ENCODE measurements at places on chromosomes 6 and 20.

DNA sequence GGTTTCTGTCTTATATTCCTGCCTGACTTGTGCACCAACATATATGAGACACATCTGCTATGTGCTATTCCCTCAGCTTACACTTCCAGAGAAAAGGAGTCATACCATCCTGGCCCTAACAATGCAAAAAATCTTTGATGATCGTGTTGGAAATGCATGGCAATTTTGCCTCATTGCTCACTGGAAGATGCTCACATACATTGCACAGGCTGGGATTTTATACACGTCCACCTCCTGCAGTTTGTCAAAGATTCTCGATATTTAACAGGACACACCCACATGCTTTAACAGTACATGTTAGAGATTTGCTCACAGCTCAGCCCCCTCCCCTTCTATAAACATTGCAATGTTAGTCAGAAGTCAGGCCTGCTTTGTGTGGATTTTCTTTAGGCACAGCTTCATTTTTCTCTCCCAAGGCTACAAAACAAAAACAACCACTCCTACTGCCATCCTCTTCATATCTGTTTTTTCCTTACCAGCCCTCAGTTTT lies 66.1 kb downstream of the ADGB start:
- DNase-seq, result no peak

GRCh38 chr6:27375613-27376079 lies 12.9 kb upstream of the ZNF391 start:
- DNase-seq, result no peak

GRCh38 chr20:22501566-22502344 lies 82.6 kb downstream of the FOXA2 start:
- DNase-seq, result no peak

GRCh38 chr6:21604081-21604480 lies 10.5 kb downstream of the SOX4 start:
- no peak for DNase-seq

- no peak for DNase-seq
These were observed 935.1 kb downstream of the KIF16B start for GRCh38 chr20:15637950-15638754.

- DNase-seq, result no peak
These were observed 116.1 kb downstream of the CEBPB start for GRCh38 chr20:50306478-50307423.

- DNase-seq, result no peak
These were observed 87.8 kb downstream of the LYRM4 start for GRCh38 chr6:5172897-5173474.

GRCh38 chr6:7546896-7547295 lies 5.4 kb downstream of the DSP start:
- DNase-seq, result no peak

DNA sequence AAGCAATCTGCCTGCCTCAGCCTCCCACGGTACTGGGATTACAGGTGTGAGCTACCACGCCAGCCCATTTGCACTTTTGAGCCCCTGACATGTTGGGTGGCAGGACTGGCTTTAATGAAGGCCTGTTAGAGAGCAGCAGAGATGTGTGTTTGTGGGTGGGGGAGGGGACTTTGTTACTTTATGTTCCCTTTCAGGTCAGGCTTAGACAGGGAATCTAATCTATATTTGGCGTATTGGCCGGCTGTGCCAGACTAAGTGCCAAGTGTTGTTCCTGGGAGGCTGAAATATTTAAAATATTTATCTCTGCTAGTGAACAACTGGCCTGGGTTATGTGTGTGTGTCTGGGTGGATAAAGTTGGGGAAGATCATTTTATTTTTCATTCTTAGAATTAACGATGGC lies 6.1 kb downstream of the GMPR start:
- DNase-seq, result no peak
